Stimulated activated CD4-positive, alpha-beta T cell treated with anti-CD3 and anti-CD28 coated beads, Interleukin-1b, Interleukin-23, amount 100 ng/mL, for 48 hours (primary cell): ENCODE measurements at places on chromosomes 11 and 22.
A peak's percentile ranks its signal among the peaks of the same experiment; 100 is the strongest.

DNA sequence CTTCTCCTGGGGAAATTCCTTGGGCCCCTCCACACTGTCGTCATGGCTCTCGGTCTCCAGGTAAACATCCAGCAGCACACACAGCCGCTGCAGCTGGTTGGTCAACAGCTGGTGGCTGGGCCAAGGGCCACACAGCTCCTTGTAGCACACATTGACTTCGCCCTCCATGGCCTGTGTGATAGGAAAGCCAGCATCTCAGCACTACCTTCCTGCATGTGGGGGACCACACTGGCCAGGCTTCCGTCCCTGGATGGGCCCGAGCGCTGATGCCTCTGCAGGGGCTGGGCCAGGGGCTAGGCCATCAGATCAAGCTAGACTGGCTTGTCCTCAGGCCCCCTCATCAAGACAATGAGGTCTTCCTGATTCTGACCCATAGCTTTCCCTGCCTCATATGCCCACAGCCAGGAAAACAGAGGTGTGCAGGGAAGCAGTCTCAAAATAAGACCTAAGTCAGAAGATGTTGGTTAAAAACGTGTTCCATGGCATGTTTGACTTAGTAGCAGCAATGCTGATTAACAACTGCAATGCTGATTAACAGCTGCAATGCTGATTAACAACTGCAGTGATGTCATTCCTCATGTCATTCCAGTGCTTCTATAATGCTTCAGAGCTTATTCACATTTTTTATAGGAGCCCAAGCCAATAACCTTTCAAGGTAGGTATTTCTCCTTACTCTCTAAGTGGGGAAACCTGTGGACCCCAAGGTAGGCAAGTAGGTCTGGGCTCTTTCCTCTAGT lies 31.3 kb downstream of the NEFH start:
- DNase-seq = no peak

GRCh38 chr11:19201737-19202605 lies at the start of gene CSRP3:
Gene CSRP3 (minus strand): TSS chr11:19201983. CDS start chr11:19192448, 9,535 bp downstream.
- no peak for DNase-seq

- no peak for DNase-seq
Observed at GRCh38 chr22:33126881-33127280, 68.7 kb upstream of the SYN3 start.

DNA sequence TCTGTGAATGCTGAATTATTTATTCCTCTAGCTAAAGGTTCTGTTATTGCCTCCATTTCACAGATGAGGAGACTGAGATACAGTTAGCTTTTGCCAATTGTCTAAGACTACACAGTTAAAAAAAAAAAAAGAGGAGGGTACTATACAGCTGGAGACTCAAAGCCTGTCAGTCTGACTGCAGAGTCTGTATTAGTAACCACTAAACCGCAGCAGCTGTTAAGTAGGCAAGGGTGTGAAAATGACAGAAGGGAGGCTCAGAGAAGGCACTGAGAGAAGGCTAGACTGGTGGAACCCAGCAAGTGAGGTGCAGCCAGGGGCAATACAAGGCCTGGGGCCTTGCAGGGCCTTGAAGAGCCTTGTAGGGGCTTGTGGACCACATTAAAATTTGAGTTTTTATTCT lies 181.2 kb downstream of the CSNK2A3 start:
- DNase-seq = peak; percentile 29

- no peak for DNase-seq
Observed at GRCh38 chr11:2668876-2669275, 30.9 kb downstream of the KCNQ1OT1 start.

DNA sequence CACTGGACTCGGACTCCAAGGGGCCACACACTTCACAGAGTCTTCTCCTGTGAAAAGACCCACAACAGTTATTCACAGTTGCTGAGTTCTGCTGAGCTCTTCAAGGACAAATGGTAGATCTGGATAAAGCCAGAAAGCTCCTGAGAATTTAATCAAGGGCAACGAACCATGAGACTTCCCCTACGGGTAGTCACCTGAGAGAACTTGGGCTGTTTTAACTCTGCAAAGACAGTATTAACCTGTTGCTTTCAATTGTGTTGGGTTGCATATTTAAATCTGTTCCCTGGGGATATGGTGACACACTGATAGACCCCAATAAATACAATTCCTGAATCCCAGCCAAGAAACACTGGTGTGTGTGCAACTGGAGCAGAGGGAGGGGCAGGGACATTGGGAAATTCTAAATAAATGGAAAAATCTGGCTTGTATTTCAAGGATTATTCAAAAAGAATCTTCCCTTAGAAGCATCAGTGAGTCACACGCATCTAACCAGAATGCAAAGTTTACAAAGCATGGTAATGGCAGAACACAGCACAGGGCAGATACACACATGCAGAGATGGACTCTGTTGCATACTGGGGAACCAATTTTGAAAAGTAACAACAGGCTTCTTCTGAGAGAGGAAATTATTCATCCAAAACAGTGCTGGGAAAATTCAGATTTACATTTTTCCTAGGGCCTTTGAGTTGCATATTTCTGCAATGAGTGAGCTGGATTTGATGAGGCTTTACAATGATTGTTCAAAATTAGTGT lies 4.0 kb downstream of the KCNJ1 start:
- DNase-seq = no peak

- no peak for DNase-seq
Observed at GRCh38 chr22:40215266-40215665, 37.5 kb downstream of the TNRC6B start.

- no peak for DNase-seq
Observed at GRCh38 chr22:46815896-46816731, 53.7 kb downstream of the TBC1D22A start.

GRCh38 chr22:25942856-25943411 lies 200.9 kb downstream of the MYO18B start:
- no peak for DNase-seq

GRCh38 chr22:36937319-36938027 lies 24.0 kb downstream of the CSF2RB start:
- DNase-seq = no peak

DNA sequence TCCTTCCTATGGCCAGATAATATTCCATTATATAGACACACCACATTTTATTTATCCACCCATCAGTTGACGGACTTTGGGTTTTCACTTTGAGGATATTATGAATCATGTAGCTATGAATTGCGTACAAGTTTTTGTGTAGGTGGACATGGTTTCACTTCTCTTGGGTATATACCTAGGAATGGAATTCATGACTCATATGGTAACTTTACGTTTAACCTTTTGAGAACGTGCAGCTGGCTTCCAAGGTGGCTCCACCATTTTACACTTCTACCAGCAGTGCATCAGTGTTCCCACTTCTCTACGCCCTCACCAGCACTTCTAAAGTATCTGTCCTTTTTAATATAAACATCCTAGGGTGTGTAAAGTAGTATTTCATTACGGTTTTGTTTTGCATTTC lies 112.0 kb downstream of the PLEKHA7 start:
- DNase-seq = peak; percentile 58

GRCh38 chr11:118401880-118402590 lies 629 bp downstream of the ATP5MG start:
- no peak for DNase-seq

DNA sequence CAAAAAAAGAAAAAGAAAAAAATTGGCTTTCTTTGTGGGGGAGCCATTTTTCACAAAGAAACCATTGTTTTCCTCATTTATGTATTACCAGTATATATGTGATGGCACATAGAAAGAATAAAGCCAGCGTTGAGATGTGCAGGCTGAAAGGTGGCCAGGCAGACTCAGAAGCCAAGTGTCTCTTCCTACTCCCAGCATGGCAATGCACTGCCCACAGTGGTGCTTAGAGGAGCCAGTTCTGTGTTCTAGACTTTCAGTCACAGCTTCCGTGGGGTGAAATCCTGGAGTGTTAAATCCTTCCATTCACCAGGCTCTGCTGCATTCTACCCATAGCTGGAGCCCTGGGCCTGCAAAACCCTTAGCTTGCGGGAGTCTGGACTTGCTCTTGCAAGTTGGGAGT lies 18.9 kb downstream of the SNAP29 start:
- no peak for DNase-seq

DNA sequence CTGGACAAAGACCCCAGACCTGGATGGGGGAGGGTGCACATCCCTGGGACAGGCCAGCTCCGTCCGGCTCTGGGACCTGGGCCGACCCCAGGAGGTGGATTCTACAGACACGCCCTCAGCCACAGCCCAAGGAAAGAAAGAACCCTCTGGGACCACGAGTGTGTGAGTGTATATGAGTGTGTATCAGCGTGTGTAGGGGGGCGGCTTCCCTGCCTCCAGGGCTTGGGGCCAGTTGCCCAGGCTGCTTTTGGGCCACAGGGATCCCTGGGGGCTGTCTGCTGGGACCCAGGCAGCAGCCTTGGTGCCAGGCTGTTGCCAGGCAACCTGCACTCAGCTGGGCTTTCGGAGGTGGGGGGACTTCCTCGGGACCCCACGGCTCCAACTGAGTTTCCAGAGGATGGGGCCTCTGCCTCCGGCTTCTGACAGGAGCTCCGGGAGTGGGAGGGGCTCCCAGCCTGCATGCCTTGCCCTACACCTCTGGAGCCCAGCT lies 8.9 kb downstream of the DUSP8 start:
- DNase-seq = no peak

DNA sequence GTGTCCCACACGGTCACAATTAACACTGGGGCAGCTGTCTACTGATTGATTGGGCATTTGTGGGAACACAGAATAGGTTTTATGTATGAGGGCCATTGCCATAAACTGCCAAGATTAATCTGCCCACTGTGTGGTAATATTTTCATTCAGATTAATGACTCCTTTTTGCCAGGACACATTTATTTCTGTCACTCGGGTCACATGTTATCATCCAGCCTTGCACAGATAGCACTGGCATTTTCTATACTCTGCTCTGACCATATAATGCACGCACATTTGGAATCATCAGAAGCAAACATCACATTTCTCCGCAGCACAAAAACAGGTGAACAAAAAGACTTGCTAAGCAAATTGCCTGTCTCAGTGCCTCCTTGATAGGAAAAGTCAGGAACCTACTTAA lies 138.3 kb downstream of the CADM1 start:
- DNase-seq = no peak
